ENCODE measurements at places on chromosomes 6 and 20.

DNA sequence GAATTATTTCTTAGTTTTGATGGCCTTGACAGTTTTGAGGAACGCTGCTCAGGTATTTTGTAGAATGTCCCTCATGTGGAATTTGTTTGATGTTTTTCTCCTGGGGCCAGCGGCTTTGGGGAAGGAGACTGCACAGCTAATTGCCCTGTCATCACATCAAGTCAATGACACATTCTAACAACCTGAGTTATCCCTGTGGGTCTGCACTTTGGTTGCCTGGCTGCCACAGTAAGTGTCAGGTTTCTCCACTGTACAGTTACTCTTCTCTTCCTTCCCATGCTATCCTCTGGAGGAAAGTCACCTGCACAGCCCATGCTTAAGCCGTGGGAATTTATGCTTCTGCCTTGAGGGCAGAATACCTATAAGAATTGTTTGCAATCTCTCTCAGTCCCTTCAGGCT, 1.4 kb upstream of the TREML4 start:
- no peak for DNase-seq

GRCh38 chr6:43848671-43849391, 78.8 kb downstream of the VEGFA start:
- no peak for DNase-seq

DNA sequence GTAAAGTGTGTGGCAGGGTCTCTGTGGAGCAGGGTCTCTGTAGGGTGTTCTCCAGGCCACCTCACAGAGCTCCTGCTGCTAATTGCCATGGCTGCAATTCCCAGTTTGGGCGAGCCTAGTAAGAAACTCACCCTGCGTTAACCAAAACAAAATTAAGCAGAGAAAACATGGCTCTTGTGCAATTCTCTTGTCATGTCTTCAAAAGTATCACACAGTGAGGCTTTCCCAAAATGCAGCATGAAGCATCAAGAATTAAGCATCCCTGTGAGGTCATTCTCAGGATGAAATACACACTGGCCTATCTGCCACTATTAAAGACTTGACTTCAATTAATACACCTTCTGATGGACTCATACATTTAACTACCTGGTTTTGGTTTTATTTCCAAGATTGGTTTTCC, 72.8 kb downstream of the KIF13A start:
- no peak for DNase-seq

GRCh38 chr20:9280666-9281065, 211.8 kb downstream of the PLCB4 start:
- DNase-seq: no peak

GRCh38 chr20:63635431-63636141, 8.7 kb upstream of the GMEB2 start:
- peak; percentile 64 for DNase-seq

DNA sequence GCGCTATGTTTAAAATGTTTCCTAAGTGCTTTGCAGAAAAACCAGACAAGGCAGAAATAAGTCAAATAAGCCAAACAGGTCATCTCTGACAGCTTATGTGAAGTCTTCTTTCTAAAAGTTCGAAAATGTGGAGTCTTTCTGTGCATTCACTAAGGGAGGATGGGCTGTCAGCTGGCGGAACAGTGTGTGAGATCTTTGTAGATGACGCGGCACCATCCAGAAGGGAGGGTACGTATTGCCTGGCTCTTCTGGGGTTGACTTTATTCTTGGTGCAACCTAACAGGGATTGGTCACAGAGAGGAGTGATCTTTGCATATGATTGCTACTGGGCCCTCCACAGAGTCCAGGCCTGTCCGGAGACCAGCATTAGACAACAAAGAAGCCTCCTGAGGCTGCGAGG, 114.5 kb upstream of the EDN1 start:
- no peak for DNase-seq

DNA sequence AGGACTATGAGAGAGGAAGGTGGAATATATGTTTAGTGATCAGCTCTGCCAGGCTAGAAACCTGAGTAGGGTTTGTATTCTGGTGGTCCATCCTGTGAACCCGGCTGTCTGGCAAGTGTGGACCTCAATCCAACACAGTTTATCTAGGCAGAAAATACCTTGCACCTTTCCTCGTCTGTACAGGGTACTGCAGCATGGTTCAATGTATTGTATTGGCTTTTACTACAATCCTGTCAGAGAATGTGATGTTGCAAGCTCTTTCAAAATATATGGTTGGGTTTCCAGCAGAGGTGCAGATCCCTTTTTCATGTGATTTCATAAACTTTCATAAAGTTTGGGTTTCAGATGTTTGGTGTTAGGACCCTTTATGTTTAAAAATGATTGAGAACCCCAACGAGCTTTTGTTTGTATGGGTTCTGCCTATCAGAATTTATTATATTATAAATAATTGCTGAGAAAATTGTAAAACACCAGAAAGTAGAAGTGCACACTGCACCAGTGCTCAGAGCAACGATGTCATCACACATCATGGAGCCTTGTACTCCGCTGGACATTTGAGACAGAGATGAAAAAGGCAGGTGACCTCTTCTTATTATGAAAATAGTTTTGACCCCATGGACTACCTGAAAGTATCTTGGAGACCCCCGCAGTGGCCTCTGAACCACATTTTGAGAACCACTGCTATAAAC, 106.6 kb downstream of the RTN4IP1 start:
- DNase-seq: no peak

- DNase-seq: no peak
Measured at GRCh38 chr6:112539355-112539754, 192.2 kb downstream of the RFPL4B start.

DNA sequence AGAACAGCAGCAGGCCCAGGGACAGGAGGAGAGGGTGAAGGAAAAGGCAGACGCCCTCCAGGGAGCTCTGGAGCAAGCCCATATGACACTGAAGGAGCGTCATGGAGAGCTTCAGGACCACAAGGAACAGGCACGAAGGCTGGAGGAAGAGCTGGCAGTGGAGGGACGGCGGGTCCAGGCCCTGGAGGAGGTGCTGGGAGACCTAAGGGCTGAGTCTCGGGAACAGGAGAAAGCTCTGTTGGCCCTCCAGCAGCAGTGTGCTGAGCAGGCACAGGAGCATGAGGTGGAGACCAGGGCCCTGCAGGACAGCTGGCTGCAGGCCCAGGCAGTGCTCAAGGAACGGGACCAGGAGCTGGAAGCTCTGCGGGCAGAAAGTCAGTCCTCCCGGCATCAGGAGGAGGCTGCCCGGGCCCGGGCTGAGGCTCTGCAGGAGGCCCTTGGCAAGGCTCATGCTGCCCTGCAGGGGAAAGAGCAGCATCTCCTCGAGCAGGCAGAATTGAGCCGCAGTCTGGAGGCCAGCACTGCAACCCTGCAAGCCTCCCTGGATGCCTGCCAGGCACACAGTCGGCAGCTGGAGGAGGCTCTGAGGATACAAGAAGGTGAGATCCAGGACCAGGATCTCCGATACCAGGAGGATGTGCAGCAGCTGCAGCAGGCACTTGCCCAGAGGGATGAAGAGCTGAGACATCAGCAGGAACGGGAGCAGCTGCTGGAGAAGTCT, 25.5 kb downstream of the C20orf173 start:
- no peak for DNase-seq

DNA sequence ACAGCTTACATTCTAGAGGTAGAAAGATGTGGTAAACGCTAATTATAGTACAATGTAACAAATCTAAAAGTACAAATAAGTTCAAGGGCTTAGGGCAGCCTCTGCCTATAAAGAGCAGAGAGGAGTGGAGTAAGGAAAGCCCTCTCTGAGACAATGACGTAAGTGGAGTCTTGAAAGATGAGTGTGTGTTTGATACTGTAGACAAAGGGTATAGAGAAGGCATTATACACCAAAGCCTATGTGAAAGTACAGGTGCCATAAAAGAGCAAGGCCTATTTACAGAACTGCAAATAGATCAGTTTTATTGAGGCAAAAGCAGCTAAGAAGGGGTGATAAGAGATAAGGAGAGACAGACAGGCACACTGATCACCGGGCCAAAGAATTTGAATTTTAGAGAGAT, 10.9 kb downstream of the GOPC start:
- no peak for DNase-seq

DNA sequence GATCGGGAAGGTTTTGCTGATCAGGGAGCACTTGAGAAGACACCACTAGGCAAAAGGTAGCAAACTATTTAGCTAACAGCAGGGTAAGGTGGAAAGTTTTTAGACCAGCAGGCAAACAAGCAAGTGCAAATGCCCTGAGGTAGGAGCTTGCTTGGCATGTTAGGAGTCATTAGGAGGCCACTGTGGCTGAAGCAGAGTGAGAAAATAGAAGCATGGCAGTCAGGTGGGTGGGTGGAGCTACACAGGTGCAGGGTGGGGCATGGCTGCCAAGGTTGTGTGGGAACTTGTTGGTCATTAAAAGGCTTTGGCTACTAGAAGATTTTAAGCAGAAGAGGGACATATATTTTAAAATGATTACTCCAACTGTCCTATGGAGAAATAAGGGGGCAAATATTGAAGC, 77.3 kb downstream of the EDN1 start:
- DNase-seq: no peak

GRCh38 chr20:41274152-41274551, 43.4 kb downstream of the ZHX3 start:
- DNase-seq: no peak
